ENCODE measurements at places on chromosomes 7 and 10.

- no peak for DNase-seq
These were observed 13.1 kb downstream of the RPA3 start for GRCh38 chr7:7705318-7705717.

- DNase-seq, result no peak
These were observed 1.5 kb upstream of the MYL10 start for GRCh38 chr7:101630591-101630990.

GRCh38 chr7:91554883-91555282, 290.6 kb downstream of the FZD1 start:
- DNase-seq, result no peak

GRCh38 chr7:28626624-28627262, 214.4 kb downstream of the CREB5 start:
- DNase-seq, result no peak

- no peak for DNase-seq
These were observed 115.6 kb upstream of the KMT2E start for GRCh38 chr7:104898434-104898833.

DNA sequence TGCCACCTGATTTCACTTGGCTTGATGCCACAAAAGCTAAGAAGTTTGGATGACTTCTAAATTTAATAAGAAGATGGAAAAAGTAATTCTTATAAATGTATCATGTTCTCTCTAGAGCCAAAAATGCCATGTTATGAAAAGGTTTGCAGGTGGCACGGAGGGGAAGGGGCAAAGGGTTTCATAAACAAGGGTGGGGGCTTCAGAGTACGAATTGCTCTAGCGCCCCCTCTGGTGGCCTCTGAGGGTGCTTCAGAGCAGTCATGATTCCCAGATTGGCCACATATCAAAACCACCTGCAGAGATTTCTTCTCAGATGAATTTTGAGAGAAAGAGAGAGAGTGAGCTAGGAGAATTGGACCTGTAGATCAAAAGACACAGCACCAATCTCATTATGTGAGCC, 208.6 kb upstream of the YAE1 start:
- no peak for DNase-seq

GRCh38 chr7:4195660-4196059, 486.4 kb upstream of the FOXK1 start:
- no peak for DNase-seq

- DNase-seq, result no peak
These were observed 41.9 kb upstream of the MBL2 start for GRCh38 chr10:52814506-52814905.

- DNase-seq, result no peak
These were observed 844 bp downstream of the NRF1 start for GRCh38 chr7:129612112-129613015.

DNA sequence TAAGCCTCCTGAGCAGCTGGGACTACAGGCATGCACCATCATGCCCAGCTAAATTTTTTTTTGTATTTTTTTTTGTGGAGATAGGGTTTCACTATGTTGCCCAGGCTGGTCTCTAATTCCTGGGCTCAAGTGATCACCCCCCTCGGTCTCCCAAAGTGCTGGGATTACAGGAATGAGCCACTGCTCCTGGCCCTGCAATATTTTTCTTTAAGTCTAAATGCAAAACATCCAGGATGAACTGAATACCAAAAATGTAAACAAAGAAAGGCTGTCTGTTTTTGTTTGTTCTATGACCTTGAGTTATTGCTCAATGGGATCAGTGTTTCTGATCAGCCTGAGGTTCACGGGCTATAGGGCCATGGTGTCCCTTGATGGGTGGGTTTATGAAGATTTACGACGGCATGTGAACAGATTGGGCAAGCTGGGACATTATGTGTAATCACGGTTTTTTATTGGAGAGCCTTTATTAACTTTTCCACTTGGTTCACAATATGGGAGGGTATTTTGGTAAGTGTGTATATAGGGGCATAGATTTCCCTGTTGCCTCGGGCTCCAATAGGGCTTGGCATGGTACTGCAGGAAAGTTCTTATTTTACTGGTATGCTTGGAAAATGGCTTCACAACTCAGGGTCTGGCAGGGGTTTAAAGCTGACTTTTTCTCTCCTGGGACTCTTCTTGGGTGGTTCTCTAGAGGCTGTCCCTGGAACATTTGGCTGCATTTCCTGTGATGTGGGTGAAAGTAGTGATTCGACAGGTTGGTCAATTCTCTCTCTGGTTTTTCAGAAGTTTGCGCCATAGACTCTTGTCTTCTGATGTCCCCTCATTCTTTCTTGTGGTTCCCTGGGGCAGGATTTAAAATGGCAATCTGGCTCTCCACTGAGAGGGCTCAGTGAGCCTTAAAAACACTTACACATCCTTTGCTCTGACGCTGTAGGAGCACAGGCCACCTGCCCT, 41.6 kb downstream of the MRPS33 start:
- DNase-seq, result no peak

DNA sequence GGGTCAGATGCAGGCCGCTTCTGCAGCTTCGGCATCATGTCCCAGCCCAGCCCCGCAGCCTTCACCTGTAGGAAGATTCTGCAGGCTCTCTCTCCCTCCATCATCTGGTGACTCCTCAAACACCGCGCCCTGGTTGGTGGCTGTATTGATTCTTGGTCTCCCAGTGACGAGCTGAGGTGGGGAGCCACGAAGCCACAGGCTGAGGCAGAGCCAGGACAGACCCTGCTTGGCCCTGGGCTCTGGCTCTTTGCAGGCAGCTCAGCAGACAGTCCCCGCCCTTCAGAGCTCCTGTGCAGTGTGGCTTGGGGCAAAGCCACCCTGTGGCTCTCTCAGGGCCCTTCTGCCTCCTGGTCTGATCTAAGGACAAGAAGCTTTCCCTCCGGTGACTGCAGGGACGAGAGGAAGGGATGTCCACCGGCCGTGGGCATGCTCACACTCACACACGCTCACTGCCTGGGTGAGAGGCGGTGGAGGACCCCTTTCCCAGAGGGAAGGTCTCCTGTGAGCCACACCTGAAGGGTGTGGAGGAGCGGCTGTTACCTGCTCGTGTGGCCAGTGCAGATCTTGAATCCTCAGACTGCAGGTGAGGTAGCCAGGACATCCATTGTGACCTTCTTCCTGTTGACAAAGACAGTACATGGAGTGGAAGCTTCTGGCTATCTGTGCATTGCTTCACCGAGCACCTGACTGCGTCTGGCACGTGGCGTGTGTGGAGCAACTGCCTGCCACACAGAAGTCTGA, 79.6 kb downstream of the INPP5A start:
- DNase-seq, result no peak

GRCh38 chr7:98281757-98282606, 496 bp downstream of the BRI3 start:
- no peak for DNase-seq

- DNase-seq, result peak; percentile 62
These were observed 56.6 kb downstream of the CUX1 start for GRCh38 chr7:101874028-101874427.

GRCh38 chr10:124693396-124693795, 50.8 kb downstream of the FAM53B start:
- DNase-seq, result no peak

DNA sequence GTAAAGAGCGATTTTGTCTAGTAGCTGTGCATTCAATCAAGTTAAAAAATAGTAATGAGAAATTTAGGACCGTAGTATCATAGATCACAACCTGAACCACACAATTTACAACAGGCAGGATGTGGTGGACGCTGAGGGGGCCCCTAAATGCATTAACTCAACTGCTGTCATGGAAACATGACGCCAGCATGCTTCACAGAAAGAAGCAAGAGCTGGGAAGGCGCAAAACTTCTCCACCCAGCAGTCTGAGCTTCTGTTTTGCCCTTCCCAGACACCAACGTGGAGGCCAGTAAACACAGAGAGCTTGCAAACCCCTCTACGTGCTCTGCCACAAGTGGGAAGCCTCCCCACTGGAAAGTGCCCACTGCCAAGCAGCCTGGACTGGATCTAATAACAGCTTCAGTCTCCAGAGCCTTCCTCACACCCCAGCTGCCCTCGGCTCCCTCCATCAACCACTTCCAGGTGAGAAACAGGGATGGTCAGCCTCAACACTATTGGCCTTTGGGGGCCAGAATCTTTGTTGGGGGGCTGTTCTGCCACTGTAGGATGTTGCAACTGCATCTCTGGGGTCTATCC, 151.8 kb downstream of the SFMBT2 start:
- no peak for DNase-seq

GRCh38 chr10:33098951-33099663, 141.1 kb upstream of the ITGB1 start:
- no peak for DNase-seq

- DNase-seq, result no peak
These were observed 80.5 kb downstream of the IDE start for GRCh38 chr10:92493362-92493761.

DNA sequence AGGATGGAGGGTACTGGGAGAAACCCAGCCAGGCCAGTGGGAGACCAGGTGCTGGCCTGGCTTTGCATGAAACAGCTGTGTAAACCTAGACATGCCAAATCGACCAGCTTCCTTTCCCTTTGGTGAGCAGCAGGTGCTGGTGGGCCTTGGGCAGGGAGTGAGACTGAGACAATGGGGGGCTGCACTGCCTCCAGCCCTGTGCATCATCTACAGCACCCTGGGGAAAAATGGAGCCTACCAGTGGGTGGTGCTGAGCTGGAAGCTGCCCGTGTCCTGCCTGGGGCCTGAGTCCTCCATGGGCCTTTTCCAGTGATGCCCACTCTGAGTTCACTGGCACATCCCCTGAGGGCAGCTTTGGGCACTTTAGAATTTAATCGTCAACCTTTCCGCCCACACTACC, 19.2 kb upstream of the DDC start:
- DNase-seq, result no peak

DNA sequence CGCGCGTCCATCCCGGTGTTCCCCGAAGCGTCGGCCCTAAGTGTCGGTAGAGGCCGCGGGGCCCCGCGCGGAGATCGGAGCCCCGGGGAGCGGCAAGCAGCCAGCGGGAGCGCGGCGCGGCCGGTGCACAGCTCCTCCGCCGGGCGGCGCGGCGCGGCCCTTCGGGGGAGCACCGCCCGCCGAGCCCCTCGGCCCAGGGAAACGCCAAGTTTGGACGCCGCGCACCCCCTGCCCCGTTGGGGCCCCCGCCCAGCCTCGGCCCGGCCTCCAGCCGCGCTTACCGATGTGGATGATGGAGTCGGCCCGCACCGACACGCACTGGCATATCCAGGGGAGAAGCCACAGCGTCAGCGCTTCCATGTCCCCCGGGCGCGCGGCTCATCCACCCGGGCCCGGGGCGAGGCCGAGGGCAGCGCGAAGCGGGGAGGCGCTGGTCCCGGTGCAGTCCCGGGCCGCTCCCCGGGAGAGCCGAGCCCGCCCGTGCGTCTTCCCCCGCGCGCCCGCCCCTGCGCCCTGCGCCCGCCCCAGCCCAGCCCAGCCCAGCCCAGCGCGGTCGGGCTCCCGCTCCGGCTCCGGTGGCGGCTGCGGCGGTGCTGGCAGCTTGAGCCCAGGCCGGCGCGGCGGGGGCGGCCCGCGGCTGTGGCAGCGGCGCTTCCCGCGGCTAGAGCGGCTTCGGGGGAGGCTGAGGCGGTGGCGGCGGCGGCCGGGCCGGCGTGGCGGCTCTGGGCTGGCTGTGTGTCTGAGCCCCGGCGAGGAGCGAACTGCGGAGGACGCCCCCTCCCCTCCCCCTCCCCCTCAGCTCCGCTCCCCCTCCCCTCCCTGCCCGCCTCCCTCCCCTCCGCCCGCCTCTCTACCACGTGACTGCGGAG, at the start of gene GRID1:
Gene GRID1, minus strand, starts transcription at position 763 of the 869 bp plus-strand sequence.
- DNase-seq, result no peak

GRCh38 chr10:69220041-69220451, at the start of gene HKDC1:
TSS of gene HKDC1 (plus strand) at chr10:69220332. CDS start at chr10:69220436, 104 bp downstream.
- no peak for DNase-seq

DNA sequence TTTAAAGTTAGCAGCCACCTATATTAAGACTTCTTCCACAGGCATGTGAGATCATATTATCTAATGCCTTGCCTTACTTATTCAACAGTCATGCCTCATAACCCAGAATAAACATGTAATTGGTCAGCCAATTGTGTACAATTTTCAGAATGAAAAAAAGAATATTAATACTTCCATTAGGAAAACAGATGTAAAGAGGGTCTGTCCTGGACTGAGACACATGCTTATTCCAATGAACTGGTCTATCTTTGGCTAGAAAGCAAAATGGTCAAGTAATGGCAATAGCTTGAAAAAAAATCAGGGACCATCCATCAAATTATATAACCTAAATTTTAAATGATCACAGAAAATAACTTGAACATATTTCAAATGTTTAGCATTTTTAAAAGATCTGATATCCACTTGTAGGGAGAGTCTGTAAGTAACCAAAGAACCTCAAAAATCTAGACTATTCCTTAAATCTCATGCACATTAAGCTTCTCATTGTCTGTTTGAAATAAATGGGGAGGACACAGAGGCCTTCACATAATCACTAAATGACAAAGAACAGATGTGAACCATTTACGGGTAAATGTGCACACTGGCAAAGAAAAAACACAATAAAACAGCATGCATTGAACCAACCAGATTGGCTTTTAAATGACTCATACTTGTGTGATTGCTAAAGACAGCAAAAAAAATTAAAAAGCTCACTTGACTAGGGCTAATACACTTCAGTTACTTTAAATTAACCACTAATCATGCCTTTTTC, 568.8 kb upstream of the PCDH15 start:
- DNase-seq, result peak; percentile 81

GRCh38 chr7:80731281-80731680, 92.8 kb downstream of the CD36 start:
- no peak for DNase-seq

DNA sequence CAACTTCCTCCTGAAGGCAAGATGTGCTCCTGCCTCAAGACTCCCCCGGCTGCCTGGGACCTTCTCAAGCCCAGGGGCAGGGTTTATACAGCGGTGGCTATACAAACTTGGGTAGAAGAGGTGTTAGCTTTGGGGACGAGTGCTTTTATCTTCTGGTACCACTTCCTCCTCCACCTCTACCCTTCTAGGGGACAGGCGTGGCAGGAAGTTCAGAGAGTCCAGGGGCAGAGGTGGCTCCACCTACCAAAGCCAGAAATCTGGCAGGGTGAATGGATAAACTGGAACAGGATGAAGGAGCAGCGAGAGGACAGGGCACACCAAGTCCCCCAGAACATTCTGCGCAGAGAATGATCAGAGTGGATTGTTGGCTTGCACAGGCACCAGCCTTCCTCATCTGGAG, 24.0 kb upstream of the TM9SF3 start:
- DNase-seq, result no peak

DNA sequence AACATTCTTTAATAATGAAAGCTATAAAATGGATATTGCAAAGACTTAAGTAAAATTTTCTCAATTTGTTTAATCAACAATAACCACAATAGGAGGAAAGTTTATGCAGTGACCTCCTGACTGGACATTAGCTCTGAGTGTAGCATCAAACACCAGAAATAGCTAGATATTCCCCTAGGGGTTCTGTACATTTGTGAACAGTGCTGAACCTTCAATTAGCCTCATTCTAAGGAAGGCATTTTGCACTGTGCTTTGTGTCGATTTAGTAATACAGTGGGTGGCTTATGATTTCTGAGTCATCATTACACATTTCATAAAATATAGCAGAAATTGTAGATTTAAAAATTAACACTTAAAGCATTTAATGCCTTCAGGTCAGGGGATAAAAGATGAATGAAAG, 367.3 kb upstream of the PCDH15 start:
- no peak for DNase-seq

DNA sequence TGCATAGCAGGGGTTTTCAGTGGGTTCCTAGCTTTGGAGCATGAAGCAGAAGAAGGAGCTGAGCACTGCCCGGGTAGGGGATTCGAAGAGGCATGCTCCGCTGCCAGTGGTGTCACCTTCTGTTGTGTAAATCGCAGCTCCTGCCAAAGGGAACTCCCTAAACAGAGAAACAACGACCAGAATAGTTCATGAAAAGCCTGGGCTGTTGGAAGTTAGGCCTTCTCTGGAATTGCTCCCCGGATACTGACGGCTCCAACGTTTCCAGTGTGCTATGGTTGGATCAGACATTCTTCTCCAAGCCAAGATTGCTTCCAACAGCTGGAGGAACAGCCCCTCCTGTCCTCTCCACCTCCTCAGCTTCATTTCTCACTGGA, 546.0 kb upstream of the FZD8 start:
- DNase-seq, result no peak
